Body of pancreas (tissue), 4 donors: ENCODE measurements at places on chromosomes 5 and 9. TPM values are rescaled to one million over a fixed set of nuclear protein-coding genes. Genes with fewer than 3 reads are reported as not detected.

Gene PCDHGC3
- total RNA-seq, result 9.6 TPM

Gene HSDL2
- 22.7 TPM for total RNA-seq

Gene MLANA
- not detected for total RNA-seq

Gene PTGES2
- total RNA-seq, result 145 TPM
